AG10803 (cell line): ENCODE measurements at places on chromosomes 1 and 21.
A peak's percentile ranks its signal among the peaks of the same experiment; 100 is the strongest.

DNA sequence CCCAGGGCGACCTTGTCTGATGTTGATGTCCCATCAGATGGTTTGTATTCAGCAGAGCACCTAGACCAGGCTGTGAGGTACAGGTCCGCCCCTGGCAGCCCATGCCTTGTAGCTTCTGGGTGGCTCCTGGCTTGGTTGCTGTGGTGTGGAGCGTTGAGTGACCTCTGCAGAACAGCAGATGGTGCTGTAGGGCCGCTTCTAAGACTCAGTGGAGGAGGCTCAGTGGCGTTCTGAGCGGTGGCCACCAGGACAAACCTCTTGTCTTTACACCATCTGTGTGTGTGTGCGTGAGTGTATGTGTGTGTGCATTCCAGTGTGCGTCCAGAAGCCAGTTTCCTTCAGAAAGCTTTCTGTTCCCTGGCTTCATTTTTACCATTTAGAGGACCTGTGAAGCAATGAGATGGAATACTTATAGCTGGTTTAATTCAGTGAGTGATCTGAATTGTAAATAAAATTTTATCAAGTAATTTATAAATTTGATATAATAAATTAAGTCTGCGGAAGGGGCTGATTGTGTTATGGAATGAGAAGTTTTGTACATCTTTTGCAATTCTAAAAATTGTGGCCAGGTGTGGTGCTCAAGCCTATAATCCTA, 66.1 kb downstream of the ADARB1 start:
- DNase-seq = peak; percentile 96

DNA sequence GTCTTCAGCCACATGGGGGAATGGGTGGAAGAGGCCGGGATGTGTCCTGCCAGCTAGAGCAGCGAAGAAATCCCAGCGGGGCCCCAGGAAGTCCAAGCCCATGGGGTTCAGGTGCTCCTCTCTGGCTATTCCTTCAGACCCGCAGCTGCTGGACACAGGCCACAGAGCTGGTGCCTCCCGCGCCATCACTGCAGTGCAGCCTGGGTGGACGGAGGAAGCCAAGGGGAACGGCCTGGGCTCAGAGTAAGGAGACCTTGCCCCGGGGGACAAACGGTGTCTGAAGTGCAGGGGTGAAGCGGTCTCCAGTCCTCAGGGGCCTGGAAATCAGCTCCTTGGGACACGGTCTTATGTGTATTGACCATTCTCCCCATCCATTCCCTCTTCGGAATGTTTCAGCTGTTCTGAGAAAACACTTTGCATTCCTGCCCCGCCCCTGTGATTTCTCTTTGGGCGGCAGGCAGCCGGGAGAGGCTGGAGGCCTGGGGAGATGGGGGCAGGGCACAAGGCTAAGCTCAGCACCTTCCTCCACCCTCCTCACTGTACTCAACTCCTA, 18.4 kb downstream of the MTHFR start:
- peak; percentile 75 for DNase-seq

GRCh38 chr1:50529510-50529909, 106.3 kb upstream of the DMRTA2 start:
- no peak for DNase-seq

GRCh38 chr1:243598433-243598832, 251.6 kb downstream of the AKT3 start:
- peak; percentile 62 for DNase-seq

GRCh38 chr1:61227857-61228550, 145.6 kb downstream of the NFIA start:
- no peak for DNase-seq

DNA sequence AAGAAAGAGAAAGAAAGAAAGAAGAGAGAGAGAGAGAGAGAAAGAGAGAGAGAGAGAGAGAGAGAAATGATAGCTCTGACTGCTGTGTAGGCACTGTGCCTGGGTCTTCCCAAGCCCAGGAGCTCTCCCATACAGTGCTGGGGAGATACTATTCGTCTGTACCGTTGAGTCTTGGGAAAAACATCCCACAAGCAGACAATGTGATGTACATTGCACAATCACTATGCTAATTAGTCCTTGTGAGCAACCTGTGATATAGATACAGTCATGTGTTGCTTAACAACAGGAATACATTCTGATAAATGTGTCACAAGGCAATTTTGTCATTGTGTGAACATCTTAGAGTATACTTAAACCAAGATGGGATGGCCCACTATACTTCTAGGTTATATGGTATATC, 381.0 kb downstream of the HHAT start:
- DNase-seq = peak; percentile 12

DNA sequence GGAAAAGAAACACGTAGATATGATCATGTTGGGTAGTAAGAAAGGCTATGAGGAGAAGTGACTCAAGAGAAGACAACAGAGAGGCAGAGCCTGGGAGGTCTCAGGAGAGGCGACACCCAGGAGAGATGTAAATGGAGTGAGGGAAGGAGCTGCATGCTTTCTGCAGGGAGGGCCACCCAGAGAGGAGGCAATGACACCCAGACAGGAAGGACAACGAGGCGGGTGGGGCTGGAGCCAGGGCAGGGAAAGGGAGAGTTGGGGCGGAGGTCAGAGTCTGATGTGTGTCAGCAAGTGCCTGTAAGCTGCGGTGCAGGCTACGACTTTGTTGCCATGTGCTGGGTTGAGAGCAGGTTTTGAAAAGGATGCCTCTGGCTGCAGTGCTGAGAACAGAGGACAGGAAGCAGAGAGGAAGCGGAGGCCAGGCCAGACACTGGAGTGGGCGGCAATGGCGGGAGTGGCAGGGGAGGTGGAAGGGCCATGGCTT, 31.3 kb downstream of the SLC1A7 start:
- DNase-seq = no peak

- peak; percentile 52 for DNase-seq
Observed at GRCh38 chr1:77281491-77282186, at the start of gene AK5. Gene AK5 (plus strand): TSS chr1:77282019. CDS start chr1:77282314, 295 bp downstream.

- no peak for DNase-seq
Observed at GRCh38 chr1:6239213-6239752, 3.5 kb upstream of the ICMT start.

DNA sequence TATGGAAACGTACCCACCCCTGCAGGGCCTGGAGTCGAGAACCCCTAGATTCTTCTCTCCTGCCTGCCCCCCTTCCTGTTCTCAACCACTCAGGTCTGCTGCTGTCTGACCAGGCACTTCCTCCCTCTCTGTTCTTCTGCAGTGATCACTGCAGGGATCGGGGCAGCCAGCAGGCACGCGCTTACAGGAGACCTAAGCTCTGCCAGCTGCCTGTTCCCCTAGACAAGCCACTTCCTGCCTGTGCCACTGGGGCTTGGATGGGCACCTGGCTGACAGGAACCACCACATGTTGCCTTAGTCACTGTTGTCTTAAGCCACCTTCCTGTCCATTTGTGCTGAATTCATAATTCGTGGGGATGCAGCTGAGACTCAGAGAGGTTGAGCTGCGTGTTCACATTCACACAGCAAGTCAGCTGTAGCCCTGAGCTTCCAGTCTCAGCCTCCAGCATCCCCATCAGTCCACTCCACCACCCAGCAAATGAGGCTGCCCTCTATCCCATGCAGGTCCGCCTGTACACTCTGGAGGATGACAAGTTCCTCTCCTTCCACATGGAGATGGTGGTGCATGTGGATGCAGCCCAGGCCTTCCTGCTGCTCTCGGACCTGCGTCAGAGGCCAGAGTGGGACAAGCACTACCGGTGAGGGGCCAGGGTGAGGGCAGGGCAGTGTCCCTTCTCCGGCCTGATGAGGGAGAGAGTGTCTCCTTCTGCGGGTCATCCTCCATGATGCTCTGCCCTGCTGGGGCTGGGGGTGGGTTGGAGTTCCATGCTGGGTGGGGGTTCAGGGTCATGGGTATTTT, 18.6 kb downstream of the FAM151A start:
- no peak for DNase-seq

DNA sequence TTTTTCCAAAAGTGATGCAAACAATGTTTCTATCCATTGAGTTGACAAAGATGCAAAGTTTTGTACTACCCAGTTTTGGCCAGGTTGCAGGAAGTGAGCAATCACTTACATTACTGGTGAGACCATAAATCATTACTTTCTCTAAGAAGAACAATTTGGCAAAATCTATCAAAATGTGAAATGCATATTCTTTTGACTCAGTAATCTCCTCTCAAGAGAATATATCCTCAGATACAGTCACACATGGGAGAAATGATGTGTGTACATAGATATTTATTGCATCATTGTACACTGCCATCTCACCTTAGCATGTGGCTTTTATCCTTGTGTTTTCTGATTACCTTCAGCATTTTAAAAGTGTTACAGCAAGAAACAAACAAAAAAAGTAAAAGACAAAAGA, 52.4 kb upstream of the FMO3 start:
- no peak for DNase-seq

- DNase-seq = peak; percentile 53
Observed at GRCh38 chr1:221449801-221450470, 292.0 kb downstream of the DUSP10 start.

DNA sequence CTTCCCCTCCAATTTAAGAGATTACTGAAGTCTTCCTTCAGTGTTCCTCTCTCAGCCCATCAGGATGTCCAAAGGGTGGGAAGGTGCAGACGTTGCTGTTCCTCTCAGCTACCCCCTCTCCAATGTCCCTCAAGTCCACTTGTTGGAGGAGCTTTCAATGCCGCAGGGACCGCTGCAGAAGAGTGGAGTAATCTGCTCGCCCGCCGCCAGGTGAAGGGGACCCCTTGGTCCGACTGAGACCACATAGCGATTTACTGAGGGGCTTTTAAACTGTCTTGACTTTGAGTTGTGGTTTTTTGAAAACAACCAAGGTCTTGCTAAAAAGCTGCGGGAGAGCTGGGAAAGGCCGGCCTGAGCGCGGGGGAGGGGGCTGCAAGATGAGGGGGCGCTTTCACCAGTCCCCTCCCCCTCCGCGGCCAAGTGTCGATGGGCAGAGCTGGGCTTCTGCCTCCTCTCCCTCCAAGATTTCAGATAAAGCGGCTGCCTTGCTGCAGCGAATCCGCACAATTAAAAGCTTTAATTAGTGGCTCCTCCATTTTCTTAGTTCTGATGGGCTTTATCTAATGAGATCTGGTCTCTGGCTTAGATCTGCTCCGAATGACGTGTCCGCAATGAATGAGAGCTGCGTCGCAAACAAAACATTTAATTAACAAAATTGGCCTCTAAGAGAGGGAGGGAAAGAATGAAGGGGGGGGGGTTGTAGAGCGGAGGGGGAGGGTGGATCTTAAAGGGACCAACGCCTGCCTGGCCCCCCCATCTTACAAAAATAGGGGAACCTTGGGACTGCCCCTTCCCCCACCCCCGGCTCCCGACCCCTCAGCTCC, 5.9 kb downstream of the LMO4 start:
- no peak for DNase-seq

GRCh38 chr1:200242110-200243041, 167.5 kb downstream of the ZNF281 start:
- DNase-seq = no peak

- peak; percentile 23 for DNase-seq
Observed at GRCh38 chr1:234840843-234841242, 230.9 kb upstream of the IRF2BP2 start.

GRCh38 chr21:14361958-14362357, 21.0 kb downstream of the HSPA13 start:
- DNase-seq = no peak

- DNase-seq = peak; percentile 48
Observed at GRCh38 chr1:154014154-154014907, 23.8 kb downstream of the RPS27 start.

DNA sequence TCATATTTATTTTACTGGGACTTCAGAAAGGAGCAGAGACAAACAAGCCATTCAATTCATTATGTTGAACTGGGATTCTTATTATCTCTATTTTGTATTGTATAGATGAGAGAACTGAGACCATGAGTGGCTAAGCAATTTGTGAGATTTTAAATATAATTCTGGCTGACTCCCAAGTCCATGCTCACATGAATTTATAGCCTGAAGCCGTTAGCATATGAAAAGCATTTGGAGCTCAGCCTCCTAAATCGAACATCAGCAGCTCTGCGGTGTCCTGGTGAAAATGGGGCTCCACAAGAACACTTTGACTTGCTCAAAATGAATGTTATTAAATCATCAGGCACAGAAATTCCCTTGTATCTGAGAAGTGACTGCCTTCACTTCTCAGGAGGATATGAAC, 96.8 kb upstream of the DPT start:
- DNase-seq = no peak

GRCh38 chr1:156155756-156156510, 2.5 kb downstream of the SEMA4A start:
- no peak for DNase-seq

GRCh38 chr1:55170426-55170825, 44.7 kb downstream of the USP24 start:
- no peak for DNase-seq

DNA sequence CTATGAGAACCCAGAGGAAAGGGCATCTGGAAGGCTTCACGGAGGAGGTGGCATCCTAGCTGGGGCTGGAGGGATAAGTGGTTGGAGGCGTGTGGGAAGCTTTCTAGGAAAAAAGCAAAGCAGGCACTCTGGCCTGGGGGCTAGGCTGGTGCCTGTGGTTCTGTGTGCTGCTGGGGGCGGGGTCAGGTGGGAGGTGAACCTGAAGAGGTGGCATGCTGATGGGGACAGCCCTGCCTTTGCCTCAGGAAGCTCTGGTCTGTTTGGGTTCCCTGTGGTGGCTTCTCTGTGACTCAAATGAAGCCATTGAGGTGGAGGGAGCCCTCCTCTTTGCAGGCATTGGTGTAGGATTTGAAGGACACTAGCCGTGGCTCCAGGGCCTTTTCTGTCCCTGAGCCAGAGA, 221.6 kb upstream of the POU3F1 start:
- no peak for DNase-seq

- DNase-seq = no peak
Observed at GRCh38 chr1:203711251-203712007, 53.6 kb upstream of the LAX1 start.

DNA sequence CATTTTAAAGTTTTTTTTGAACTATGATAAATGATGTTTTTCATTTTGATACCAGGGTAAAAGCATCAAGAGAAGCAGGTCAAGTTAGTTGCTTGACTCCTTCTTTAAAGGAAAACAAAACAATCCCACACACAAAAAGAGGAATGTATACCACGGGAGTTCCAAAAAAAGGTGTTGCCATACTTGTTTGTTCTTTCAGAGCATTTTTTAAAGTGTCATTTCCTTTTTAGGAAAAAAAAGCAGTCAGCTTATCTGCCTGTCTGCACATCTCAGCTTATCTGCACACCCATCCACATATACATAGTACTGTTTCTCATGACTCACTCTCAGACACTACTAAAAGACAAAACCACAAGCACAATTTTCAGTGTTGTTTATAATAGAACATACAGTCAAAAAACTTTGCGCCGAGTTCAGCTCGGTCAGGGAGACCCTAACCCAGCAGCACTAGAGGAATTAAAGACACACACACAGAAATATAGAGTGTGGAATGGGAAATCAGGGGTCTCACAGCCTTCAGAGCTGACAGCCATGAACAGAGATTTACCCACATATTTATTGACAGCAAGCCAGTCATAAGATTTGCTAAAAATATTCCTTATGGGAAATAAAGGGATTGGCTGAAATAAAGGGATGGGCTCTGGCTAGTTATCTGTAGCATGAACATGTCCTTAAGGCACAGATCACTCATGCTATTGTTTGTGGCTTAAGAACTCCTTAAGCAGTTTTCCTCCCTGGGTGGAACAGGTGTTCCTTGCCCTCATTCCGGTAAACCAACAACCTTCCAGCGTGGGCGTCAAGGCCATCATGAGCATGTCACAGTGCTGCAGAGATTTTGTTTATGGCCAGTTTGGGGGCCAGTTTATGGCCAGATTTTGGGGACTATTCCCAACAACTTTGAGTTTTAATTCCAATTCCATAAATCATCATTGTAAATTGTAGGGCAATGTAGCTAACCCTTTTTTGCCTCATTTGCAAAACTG, 11.4 kb upstream of the MNDA start:
- DNase-seq = no peak

- DNase-seq = no peak
Observed at GRCh38 chr21:32548978-32549377, 36.3 kb downstream of the TCP10L start.
